Panc1 (cell line): ENCODE measurements at places on chromosomes 1 and 21. TPM values are rescaled to one million over a fixed set of nuclear protein-coding genes. Genes with fewer than 3 reads are reported as not detected.

ZNF648 gene
- total RNA-seq = not detected

WLS gene
- 29.6 TPM for total RNA-seq

LCE2A gene
- total RNA-seq = not detected

ATF3 gene
- 13.3 TPM for total RNA-seq

CFAP74 gene
- not detected for total RNA-seq

VANGL2 gene
- 0.10 TPM for total RNA-seq

PDIK1L gene
- total RNA-seq = 8.0 TPM

C1orf185 gene
- total RNA-seq = not detected

AHCTF1 gene
- total RNA-seq = 49.9 TPM

NES gene
- total RNA-seq = 56.3 TPM

RBM15 gene
- 32.1 TPM for total RNA-seq

LEPR gene
- 3.0 TPM for total RNA-seq

TP73 gene
- 4.7 TPM for total RNA-seq

H3-3A gene
- total RNA-seq = 404 TPM

MYBPH gene
- not detected for total RNA-seq

CFAP107 gene
- total RNA-seq = not detected

OR2L8 gene
- total RNA-seq = not detected

SLFNL1 gene
- 0.10 TPM for total RNA-seq

LCE1F gene
- not detected for total RNA-seq

RNF186 gene
- not detected for total RNA-seq

STIL gene
- 31.6 TPM for total RNA-seq

ORC1 gene
- total RNA-seq = 14.3 TPM

RAB13 gene
- 70.6 TPM for total RNA-seq

IQGAP3 gene
- 25.6 TPM for total RNA-seq

PTPRC gene
- total RNA-seq = 1.4 TPM

KIF14 gene
- total RNA-seq = 17.8 TPM

KHDC4 gene
- total RNA-seq = 80.4 TPM

NBPF14 gene
- 19.7 TPM for total RNA-seq

NFASC gene
- 16.9 TPM for total RNA-seq

U2AF1 gene
- total RNA-seq = 22.8 TPM

ZYG11A gene
- total RNA-seq = 0.36 TPM

CCDC185 gene
- total RNA-seq = not detected
